HFF-Myc (cell line): ENCODE measurements at places on chromosomes 5 and 9.
A peak's percentile ranks its signal among the peaks of the same experiment; 100 is the strongest.

- no peak for DNase-seq
These were observed 314.1 kb upstream of the ATP10B start for GRCh38 chr5:161165998-161166660.

DNA sequence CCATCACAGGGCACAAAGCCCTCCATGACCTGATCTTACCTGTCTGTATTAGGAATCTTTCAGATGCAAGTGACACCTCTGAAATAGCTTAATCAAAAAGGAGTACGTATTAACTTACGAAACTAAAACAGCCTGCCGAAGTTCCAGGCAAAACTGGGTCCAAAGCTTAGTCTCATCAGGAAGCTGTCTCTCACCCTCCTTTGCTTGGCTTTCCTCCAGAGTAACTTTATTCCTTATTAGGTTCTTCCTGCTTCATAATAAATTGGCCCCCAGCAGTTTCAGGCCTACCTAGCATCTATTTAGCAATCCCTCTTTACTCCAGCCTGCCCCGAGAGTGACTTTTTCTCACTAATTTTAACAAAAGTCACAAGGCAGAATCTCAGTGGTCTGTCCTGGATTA, 58.4 kb upstream of the STK32A start:
- no peak for DNase-seq

DNA sequence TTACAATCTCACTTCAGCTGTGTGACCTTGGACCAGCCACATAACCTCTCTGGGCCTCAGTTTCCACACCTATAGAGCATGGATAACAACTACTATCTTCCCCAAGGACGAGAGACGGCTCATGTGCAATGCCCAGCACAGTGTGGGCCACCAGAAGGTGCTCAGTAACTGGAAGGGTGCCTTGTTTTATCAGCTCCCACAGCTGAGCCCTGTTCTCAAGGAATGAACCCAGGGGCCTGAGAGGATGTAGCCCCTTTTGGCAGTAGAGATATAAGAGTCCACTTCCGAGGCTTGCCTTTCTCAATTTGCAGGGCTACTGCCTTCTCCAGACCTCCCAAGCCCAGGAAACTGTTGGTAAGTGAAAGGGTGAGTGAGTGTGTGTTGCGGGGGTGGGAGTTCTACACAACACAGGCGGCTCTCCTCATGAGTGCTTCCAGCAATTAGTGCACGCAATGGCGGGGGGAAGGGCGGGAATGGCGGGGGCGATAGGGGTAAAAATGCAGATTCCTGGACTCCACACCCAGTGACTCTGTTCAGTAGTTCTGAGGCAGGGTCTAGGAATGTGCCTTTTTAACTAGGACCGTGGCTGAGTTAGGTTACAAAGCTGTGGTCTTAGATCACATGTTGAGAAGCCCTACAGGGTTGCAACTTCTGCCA, 185.1 kb downstream of the FSTL4 start:
- no peak for DNase-seq

DNA sequence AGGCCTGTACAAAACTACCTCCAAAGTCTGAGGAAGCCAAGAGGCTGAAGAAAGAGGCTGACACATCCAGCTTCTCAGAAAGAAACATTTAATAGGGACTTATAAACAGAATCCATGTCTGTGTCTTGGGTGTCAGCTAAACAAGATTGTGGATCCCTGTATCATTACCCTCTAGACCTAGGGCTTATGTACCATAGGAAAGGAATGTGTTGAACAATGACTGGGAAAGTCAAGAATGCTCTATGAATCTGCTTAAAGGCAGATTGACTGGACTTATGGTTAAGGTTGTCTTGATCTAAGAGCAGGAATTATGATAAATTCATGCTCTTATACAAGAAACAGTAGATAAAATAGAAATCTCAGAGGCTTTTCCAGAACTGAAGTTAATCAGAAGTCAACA, 335.7 kb upstream of the RPS23 start:
- no peak for DNase-seq

DNA sequence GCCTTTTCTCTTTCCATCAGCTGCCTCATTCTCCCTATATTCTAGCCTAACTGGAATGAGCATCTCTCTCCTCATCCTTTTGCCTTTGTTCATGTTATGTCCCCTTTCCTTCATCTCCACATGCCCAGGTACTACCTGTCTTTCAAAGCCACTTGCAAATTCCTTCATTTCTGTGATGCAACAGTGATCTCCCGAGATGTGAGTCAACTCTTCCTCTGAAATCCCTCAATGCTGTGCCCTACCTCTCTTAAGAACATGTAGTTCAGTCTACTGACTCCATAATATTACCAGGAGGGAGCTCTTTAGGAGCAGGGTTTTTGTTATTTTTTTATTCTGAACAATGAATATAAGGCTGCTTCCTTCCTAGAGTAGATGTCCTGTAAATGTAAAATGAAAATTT, 91.6 kb downstream of the ZNF462 start:
- DNase-seq, result no peak

DNA sequence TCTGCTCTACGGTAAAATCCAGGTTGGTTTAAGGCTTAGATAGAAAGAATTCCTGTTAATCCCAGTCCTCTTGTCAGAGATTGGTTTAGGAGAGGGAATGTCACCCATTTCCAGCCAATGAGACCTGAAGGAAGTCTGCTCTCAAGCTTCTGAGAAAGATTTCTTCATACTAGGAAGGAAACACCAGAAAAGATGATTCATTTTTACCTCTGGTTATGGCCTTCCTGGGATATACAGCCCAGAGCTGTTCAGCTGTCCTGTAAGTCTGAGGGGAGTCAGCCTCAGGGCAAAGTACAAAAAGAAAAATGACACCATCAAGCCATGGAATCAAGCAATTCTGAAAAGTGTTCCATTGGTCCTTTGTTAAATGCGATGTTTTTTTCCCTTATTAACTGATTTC, 18.6 kb upstream of the CFAP95 start:
- DNase-seq, result no peak

DNA sequence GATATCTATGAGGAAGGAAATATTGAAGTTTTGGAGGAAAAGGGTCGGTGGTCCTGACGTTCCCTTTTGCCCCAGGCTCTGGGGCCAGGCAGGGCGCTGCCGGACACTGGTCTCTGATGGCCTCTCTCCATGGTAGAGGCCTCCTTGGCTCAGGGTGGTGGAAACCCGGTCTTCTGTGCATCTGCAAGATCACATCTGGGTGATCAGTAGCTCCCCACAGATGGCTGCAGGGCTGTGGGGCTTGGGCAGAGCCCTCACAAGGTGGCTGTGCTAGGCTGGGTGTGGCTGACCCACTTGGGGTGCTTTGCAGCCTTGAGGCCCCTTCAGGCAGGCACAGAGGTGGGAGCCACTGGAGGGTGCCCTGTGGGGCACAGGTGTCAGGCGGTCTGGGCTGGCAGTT, 53.9 kb upstream of the RNU6ATAC start:
- DNase-seq, result no peak

- DNase-seq, result no peak
These were observed 444.7 kb downstream of the MED10 start for GRCh38 chr5:5933651-5934050.

DNA sequence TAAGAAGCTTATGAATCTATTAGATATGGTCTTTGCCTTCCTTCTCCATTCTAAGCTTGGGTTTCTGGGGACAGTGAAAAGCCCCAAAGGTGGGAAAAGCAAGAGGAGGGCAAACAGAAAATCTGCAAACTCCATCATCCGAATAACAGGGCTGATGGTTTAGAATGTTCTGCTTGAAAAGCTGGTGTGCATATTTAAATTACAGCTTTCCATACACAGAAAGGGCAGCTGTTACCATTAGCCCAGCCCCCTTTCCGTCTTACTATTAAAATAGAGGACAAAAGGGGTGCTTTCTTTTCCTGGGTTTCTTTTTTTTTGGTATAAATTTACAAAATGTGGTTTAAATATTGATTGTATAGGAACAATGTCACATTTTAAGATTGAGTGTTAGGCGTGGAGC, 22.0 kb downstream of the INSYN2B start:
- no peak for DNase-seq

- DNase-seq, result no peak
These were observed 5.3 kb upstream of the LVRN start for GRCh38 chr5:115956957-115957356.

- DNase-seq, result no peak
These were observed 73.5 kb downstream of the CACNA1B start for GRCh38 chr9:137951107-137951506.

DNA sequence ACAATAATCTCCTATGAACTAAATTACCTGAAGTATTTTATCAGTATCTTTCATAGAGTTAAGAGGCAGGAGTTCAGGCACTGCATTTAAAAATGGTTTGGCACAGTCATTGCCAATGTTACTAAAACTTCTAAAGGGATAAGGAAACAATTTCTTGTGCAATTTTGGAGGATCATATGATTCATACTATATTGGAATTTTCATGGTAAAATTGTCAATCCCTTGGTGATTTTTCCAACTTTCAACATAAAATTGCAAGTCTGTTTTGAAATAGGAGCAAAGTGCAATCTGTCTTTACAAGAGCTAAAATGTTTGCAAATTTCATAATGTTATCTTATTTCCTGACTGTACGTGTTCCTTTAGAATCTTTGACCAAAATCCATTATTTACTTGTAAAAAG, 211.1 kb downstream of the DMRTA1 start:
- no peak for DNase-seq

DNA sequence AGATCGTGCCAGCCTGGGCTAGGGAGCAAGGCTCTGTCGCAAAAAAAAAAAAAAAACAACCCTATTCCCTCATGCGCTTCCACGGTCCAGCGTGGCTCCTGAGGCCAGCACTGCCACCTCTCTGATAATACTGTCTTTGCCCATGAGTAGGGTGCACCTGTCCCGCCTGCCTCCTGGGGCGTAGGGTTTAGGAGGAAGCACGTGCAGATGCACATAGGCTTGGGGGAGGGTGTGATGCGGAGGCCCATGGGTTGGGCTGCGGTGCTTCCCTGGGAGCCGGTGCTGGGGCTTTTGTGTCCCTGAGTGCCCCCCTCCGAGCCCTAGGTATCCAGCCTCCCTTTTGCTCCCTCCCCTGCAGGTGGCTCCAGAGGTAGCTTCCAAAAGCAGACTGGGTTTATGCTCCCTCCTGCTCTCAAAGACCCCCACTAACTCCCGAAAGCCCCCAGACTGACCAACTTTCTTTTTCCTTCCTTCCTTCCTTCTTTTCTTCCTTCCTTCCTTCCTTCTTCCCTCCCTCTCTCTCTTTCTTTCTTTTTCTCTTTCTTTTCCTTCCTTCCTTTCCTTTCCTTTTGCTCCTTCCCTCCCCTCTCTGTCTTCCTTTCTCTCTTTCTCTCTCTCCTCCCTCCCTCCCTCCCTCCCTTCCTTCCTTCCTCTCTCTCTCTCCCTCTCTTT, 12.8 kb downstream of the FGFR4 start:
- DNase-seq, result no peak

- no peak for DNase-seq
These were observed 352.3 kb downstream of the SLCO4C1 start for GRCh38 chr5:101943784-101944183.

GRCh38 chr5:10374046-10375022, 20.8 kb downstream of the MARCHF6 start:
- DNase-seq, result no peak

DNA sequence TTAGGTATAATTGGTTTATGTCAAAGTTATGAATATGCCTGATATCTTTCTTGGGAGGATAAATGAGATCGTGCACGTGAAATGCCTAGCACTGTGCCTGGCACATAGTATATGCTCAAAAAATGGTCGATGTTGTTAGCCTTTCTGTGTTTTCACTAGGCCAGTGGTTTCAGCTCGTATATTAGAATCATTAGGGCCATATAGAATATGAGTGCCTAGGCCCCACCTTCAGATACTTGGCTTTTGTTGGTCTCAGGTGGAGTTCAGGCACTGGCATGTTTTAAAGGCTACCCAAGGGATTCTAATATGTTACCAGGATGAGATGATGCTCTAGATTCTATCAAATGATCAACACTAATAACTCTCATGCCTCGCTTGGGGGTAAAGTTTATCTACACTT, 56.8 kb downstream of the ELL2 start:
- no peak for DNase-seq

DNA sequence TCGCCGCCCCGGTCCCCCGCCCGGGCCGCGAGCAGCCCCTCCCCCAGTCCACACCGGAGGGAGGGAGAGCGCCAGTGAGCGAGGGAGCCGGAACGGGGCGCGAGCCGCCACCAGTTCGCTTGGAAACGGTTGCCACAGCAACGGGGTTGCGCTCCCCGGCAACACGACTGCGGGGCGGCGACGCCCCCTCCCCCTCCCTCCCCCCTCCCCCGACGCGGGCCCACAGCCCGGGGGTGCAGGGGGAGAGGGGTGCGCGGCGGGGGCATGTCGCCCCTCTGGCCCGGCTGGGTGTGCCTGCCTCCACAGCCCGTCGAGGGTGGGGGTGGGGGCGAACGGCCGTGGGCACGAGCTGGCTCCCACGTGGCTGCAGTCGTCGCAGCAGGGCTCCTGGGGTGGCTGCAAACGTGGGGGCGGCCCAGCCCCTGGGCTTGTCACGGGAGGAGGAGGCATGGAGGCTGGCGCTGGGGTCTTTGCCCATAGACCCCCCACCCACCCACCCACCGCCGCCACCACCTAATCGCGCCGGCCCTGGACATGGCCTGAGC, 524 bp downstream of the PRR7 start:
- DNase-seq, result no peak

GRCh38 chr5:96143450-96143849, 181.8 kb upstream of the ELL2 start:
- DNase-seq, result peak; percentile 32

DNA sequence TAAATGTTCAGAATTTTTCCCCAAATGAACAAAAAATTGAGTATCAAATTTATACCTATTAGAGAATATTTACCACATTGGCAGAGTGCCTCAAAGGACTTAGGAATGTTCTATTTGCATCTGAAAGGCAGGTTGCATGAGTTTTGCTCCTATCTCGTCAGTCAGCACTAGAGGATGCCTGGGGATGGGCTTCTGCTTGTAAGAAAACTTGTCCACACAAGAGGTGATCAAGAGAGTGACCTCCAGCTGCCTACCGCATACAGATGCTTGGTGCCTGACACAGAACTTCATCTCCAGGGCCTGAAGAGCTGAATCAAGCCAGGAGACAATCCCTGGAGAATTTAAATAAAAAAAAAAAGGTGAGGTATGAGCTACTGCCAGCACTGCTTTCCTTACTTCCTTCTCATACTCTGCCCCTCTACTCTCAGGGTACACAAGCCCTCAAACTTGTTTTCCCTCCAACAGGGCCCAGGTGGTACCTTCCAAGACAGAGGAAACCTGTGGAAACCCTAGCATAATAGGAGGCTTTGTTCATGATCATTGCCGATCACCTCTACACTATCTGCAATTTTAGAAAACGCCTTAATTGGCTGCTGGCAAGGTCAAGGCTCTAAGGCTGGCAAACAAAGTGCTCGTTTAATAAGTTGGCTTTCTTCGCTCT, 166.6 kb downstream of the ELAVL2 start:
- DNase-seq, result no peak

GRCh38 chr5:50968356-50969149, 302.1 kb downstream of the PARP8 start:
- no peak for DNase-seq
